ENCODE measurements at places on chromosomes 3 and 15.

GRCh38 chr3:102069211-102069662 lies 219.9 kb downstream of the NFKBIZ start:
- DNase-seq, result peak; percentile 81

DNA sequence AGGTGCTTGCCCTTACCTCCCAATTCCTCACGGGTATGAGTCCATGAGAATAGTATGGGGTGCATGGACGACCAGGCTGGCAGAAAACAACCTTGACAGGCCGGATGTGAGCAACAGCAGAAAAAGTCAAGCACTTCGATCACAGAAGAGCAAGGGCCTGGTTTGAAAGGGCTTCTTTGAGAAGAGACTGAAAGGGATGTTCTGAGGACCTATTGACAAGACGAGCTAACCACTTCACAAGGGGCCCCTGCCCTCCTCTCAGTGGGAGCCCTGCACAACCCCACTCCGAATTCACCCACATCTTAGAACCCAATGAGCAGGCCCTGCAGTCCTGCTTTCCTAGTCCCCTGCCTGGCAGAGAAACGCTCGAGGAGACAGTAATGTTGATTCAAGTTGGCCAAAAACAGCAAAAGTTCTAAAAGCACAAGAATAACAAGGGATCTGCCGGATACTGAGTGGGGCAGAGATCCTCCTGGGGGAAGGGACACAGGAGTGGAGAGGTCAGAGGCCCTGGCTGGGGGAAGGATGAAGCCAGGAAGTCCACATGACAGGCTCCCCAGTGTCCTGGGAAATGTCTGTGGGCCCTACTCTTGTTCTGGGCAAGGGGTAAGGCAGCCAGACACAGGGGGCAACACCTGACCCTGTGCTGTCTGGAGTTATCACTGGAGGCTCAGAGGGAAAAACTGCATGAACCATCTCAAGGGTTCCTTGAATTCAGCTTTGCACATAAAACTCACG lies 14.8 kb upstream of the CX3CR1 start:
- no peak for DNase-seq

- DNase-seq, result no peak
Measured at GRCh38 chr3:7518456-7518855, 657.5 kb downstream of the GRM7 start.

- DNase-seq, result no peak
Measured at GRCh38 chr3:38519651-38520050, 23.5 kb downstream of the EXOG start.

DNA sequence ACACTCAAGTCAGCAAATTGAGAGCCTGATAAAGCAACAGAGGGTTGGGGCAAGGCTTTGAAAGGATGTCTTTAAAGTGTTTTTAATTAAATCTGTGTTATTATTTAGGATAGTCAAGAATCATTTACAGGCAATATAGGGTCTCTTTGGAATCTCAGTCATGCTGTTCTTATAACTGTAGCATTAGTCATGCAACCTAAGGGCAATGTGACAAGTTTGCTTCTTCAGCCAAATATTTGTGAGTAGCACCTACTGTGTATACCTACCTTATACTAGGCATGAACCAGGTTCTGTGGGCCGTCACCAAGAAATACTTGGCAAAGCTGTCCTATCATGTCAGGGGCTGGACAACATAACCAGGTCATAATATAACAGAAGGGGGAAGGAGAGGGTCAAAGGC lies 184.6 kb upstream of the TRIM42 start:
- DNase-seq, result no peak

DNA sequence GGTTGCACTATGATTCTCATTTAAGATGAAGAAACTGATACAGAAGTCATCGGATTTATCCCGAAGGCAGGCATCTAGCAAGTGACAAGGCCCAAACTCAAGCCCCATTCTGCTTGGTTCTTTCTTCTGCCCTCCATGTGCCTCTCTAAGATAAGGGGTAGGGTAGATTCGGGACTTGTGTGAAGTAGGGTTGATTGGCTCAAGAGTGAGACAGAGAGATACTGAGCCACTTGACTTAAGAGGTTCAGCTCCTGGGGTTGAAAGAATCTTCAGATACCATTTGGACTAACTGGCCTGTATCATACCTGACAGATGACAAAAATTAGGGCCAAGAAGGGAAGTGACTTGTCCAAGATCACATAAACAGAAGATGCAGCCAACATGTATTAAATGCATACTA lies 891 bp downstream of the RFT1 start:
- peak; percentile 8 for DNase-seq

DNA sequence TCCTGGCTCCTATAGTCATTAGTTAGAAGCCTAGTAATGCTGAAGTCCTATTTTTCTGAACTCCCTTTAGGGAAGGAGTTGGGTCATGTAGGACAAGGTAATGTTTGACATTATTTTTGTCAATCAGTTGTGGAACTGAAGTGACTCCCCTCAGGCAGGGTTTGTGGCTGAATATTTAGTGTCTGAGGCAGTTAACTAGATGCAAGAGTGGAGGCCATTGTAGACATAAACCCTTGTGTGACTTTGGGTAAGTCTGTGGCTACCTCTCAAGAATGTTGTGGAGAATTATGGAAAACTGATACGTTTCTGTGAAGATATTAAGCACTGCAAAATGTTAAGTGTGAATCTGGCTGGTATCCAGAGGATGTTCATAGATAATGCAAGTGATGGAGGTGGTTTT lies 125.2 kb upstream of the PHLDB2 start:
- no peak for DNase-seq

GRCh38 chr3:154540950-154541604 lies 111.1 kb upstream of the GPR149 start:
- peak; percentile 65 for DNase-seq

- no peak for DNase-seq
Measured at GRCh38 chr3:162141272-162141791, 644.7 kb downstream of the OTOL1 start.

Measured in kidney capillary endothelial cell (primary cell).